ENCODE measurements at places on chromosomes 7 and 10.
A peak's percentile ranks its signal among the peaks of the same experiment; 100 is the strongest.

GRCh38 chr10:43573250-43574000 is 991 bp downstream of the ZNF239 start:
- DNase-seq: no peak

DNA sequence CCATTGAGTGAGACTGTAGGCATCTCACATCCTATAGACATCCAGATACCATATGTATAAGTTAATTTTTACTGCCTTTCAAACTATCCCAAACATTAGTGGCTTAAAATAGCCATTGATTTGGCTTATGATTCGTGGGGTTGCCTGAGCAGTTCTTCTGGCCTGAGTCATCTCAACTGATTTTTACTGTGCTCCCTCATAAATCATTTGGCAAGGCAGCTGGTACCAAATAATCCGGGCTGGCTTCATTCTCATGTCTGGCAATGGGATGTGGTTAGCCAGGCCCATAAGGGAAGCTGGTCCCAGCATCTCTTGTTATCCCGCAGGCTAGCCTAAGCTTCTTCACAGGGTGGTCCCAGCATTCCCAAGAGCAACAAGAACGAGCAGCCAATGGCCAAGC is 6.7 kb upstream of the LRGUK start:
- no peak for DNase-seq

- DNase-seq: no peak
Observed at GRCh38 chr7:140294454-140294853, 103.9 kb downstream of the SLC37A3 start.

DNA sequence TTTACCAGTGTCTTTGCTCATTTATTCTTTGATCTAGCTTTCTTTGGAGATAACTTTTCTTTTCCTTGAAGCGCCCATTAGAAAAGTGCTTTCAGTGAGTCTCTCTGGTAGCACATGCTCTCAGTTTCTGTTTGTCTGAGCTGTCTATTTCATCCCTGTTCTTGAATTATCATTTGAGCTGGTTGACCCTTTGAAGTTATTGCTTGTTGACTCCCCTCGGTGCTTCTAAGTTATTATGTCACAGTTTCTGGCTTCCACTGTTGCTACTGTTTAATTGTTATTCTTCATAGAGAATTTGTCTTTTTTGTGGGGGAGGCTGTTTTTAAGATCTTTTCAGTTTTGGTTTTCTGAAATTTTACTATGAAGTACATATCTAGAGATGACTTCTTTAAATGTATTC is 11.4 kb upstream of the PRF1 start:
- no peak for DNase-seq

GRCh38 chr10:38118072-38118807 is 24.1 kb downstream of the ZNF37A start:
- no peak for DNase-seq

DNA sequence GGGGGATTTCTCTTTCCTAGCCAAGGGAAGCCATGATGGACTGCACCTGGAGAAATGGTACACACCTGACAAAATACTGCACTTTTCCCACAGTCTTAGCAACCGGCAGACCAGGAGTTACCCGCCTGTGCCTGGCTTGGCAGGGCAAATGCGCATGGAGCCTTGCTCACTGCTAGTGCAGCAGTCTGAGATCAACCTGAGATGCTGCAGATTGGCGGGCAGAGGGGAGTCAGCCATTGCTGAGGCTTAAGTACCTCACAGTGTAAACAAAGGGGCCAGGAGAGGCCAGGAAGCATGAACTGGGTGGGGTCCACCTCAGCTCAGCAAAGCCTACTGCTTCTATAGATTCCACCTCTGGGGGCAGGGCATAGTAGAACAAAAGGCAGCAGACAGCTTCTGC is 49.4 kb downstream of the OR13A1 start:
- DNase-seq: no peak

GRCh38 chr7:20647036-20647435 is 31.6 kb downstream of the ABCB5 start:
- DNase-seq: no peak

- no peak for DNase-seq
Observed at GRCh38 chr10:115157357-115157756, 64.2 kb downstream of the ATRNL1 start.

GRCh38 chr7:139777133-139777891 is 486 bp downstream of the HIPK2 start:
- DNase-seq: no peak

DNA sequence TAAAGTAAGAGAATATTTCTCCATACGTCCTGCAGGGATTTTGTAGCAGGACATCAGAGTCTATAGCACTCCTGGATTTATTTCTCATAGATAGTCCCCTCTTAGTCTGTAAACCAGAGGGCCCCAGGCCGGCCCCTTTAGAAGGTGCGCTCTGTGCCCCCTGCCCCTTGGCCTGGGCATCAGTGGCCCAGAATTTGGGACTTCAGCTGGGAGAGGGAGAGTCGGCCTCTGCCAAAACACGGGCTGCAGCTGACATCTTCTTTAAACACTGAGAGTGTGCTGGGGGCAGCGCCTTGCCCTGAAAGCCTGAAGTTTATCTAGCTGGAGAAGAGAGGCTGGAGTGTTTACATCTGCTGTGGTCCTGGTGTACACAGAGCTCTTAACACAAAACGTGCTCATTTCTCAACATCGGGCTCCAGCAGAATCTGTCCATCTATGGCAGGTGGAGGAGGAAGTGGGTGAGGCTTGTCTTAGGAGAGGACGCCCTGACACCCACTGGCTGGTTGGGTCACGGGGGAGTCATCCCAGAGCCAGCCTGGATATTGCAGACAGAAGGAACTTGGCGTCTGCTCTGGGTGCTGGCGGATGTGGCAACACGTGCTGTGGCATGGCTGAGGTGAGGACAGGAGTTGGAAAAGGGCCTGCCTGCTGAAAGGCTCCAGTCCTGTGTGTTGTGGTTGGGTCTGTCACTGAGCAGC is 5.0 kb upstream of the TACR2 start:
- DNase-seq: no peak

GRCh38 chr10:30671026-30671616 is 41.6 kb upstream of the LYZL2 start:
- DNase-seq: peak; percentile 73

GRCh38 chr10:62681211-62681940 is 123.1 kb upstream of the ADO start:
- no peak for DNase-seq

- DNase-seq: no peak
Observed at GRCh38 chr10:48744587-48744986, 59.9 kb downstream of the WDFY4 start.

DNA sequence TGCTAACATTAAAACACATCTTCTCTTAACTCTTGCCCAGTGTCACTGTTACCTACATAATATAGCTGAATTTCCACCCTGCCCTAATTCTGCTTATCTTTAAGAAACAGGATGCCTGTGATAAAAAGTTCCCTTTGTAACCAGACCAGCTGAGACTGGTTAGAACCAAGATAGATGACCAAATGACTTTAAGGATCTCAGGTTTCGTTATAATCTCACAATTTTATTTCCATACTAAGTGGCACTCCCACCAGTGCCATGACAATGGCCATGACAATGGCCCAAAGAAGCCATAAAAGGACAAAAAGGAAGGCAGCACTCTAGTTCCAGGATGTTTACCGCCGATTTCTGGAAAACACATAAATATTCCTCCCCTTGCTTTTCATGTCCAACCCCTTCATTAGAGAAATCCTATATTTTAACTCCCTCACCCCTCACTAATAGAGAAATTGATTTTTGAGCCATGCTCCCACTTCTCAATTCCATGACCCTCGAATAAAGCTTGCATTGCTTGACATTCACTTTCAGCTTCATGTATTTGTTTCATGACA is 126.1 kb downstream of the ELAPOR2 start:
- DNase-seq: no peak

DNA sequence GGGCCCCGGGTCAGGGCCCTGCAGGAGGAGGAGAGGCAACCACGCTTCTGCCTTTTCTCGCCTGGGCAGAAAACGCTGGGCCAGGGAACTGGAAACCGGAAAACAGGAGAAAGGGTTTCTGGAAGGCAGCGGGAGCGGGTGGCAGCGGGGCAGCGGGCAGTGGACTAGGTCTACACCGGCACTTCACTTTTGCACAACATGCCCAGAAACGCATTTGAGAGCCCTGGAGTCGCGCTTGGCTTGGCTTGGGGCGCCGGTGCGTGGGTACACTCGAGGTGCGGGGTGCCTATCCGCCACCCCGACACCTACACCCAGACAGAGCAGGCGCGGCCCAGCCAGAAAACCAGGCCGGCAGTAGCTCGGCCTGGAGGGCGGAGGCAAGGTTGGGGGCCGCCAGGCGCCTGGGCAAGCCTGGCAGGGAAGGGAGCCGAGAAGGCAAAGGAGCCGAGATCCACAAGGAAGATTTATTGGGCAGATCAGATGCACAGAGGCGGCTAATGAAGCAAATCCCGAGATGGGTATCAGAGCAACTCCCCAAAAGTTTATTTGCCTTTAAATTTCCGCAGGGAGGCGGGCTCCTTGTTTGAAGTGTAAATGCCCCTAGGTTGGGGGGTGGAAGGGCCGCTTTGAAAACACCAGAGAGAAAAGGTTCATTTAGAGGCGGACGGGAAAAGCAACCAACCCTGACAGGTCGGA is 3.2 kb upstream of the PAX2 start:
- no peak for DNase-seq

DNA sequence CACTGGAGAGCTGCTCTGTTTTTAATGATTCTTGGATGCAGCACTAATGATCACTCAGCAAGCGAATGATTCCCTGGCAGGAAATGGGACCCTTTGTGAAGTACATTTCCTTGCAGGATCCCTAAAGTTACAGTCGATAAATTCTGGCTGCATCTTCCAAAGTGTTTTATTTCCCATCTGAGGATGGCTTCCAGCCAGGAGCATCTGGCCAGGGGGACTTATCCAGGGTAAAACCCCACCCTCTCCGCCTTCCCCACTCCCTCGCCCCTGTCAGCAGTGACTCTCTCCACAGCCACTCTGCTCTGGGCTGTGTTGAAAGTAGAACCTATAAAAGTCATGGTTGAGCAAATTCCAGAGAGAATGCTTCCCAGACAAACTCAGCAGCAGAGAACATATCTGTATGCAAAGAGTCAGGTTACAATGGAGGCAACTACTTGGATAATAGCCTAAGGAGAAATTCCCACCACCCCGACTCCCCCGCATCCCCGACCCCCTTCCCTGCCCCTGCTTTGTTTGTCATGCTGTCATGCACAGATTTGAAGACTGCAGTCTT is 111.0 kb upstream of the ANLN start:
- no peak for DNase-seq

GRCh38 chr7:24337180-24337579 is 53.2 kb downstream of the NPY start:
- DNase-seq: no peak

DNA sequence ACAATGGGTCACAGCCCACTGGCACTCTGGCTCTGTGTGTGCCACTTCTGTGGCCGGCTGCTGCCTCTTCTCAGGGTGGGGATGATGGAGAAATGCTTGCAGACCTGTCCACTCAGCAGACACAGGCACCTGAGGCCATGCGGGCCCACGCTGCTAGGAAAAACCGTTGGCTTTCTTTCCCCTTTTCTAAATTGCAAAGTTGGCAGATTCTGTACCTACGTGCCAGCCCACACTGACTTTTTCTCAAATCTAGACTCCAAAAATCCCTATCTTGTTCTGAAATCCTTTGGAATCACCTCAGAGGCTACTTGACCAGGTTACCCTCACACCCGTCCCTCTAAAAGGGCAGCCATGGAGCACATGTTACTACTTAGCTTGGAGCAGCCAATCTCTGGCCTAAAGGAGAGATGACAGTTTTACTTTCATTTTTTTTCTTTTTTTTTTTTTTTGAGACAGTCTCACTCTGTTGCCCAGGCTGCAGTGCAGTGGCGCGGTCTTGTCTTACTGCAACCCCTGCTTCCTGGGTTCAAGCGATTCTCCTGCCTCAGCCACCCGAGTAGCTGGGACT is 99.4 kb downstream of the RNF216 start:
- no peak for DNase-seq

DNA sequence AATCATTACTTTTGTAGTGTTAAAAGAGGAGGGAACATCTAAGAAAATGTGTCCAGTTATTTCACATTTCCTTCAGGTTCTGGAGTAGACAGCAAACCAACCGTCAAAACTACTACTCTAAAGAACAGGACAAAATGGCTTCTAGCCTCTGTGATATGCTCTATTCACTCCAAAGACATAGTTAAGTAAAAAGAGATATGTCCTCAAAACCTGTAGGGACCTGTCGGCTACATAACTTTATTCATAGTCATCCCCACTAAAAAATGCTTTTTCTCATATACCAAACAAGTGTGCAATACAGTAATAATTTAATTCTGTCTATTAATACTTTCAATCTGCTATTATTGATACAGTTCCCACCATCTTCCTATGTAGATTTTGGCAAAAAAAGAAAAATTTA is 642.8 kb upstream of the LRRTM3 start:
- no peak for DNase-seq

GRCh38 chr7:118029826-118030422 is 154.0 kb upstream of the LSM8 start:
- DNase-seq: no peak

DNA sequence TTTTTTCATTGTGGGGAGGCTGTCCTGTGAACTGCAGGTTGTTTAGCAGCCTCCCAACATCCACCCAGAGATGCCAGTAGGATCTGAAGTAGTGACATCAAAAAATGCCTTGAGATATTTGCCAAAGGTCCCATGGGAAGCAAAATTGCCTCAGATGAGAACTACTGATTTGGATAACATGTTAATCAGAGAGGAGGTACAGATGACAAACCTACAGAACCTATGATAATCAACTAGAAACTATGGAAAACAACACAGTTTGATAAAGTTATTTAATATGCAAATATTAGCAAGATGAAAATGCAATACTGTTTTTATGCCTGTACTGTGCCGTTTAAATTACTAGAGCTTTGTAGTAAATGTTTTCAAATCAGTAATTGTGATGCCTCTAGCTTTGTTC is 90.9 kb upstream of the NOBOX start:
- DNase-seq: no peak

- DNase-seq: no peak
Observed at GRCh38 chr10:111773950-111774349, 409.6 kb downstream of the GPAM start.

DNA sequence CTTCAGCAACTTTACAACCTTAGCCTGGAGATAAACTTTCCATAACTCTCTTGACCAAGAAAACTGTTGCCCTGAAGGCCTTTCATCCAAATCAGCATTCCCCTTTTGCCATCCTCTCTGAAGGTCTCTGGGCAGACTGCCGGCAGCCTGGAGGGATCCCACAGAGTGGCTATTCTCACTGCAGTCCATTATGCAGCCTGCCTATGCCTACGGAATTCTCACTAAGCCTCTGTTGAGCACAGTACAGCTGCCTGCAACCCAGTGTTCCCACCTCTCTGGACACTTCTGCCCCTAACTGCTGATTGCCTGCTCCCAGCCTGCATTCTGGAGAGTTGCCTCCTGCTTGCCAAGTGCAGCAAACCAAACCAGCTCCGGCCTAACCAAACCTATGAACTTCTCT is 548.9 kb upstream of the STEAP1 start:
- DNase-seq: no peak
